ENCODE measurements at places on chromosomes 6 and 20. TPM values are rescaled to one million over a fixed set of nuclear protein-coding genes. Genes with fewer than 3 reads are reported as not detected.

GRCh38 chr6:120857422-120857821 lies 476.9 kb downstream of the TBC1D32 start:
- H3K4me3 ChIP-seq: no peak overlapping the region
- no peak for DNase-seq
- no peaks in the 10 kb centered on the region for H3K4me1 ChIP-seq
- no peaks in the 10 kb centered on the region for H3K36me3 ChIP-seq
- no peak overlapping the region for H3K27ac ChIP-seq

- H3K27ac ChIP-seq: no peak overlapping the region
- peaks cover 8% of the 10 kb centered on the region for H3K4me1 ChIP-seq
- peak; percentile 33 for DNase-seq
- H3K36me3 ChIP-seq: peaks cover 3% of the 10 kb centered on the region
- no peak overlapping the region for H3K4me3 ChIP-seq
These were observed 879 bp upstream of the INSM1 start for GRCh38 chr20:20366876-20367574.

DNA sequence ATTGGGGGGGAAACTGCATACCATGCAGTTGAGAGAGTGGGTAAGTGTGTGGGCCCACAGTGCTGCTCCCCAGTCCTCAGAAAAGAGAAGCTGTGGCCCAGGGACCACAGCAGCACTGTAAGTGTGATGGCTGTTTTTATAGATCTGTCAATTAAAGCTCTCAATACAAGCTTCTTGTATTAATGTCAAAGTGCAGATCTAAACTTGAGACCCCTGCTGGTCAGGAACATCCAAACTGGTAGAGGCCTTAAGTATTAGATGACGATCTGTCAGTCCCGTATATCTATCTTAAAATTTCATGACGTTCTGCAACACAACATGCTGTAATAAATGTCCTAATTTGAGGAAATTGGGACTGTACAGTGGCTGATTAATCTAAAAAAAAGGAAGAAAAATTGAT lies 74.8 kb downstream of the TULP4 start:
- DNase-seq: no peak
- H3K27me3 ChIP-seq: no peaks in the 10 kb centered on the region
- H3K4me1 ChIP-seq: no peaks in the 10 kb centered on the region
- H3K27ac ChIP-seq: no peak overlapping the region
- peaks cover 3% of the 10 kb centered on the region for H3K36me3 ChIP-seq

DNA sequence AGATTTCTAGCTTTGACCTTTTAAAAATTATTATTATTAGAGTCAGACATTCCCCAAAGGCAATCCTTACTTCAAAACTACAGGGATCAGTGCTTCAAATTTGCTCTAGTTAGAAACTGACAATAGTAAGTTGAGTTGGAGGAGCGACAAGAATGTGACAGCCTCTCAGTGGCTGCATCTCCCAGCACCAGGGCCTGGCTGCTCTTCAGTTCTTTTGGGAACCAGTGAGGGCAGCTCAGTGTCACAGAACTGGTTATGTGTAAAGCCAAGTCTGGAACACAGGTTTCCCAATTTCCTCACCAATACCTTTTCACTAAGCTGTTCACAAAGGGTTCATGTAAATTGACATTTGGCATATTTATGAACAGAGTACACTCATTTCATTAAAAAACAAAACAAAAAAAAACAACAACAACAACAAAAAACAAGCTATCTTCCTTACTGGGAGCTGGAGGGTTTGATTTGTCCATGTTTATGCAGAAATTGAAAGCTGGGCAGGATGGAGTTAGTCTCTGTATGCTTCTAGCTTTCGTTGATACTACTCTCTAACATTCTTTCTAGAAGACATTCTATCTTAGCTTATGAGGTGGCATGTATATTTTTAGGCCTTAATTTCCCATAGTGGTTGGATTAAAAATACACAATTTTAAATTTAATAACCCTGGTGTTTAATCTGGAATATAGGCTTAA lies 95.0 kb downstream of the SAMD5 start:
- no peaks in the 10 kb centered on the region for H3K4me1 ChIP-seq
- no peaks in the 10 kb centered on the region for H3K27me3 ChIP-seq
- H3K4me3 ChIP-seq: no peak overlapping the region
- H3K36me3 ChIP-seq: no peaks in the 10 kb centered on the region
- no peak overlapping the region for H3K27ac ChIP-seq

- peaks cover 2% of the 10 kb centered on the region for H3K27me3 ChIP-seq
- peaks cover 3% of the 10 kb centered on the region for H3K36me3 ChIP-seq
- no peak for DNase-seq
- H3K4me1 ChIP-seq: no peaks in the 10 kb centered on the region
These were observed 31.1 kb upstream of the ENPP4 start for GRCh38 chr6:46098678-46099077.

GRCh38 chr6:156885562-156885961 lies 108.4 kb downstream of the ARID1B start:
- H3K27me3 ChIP-seq: no peaks in the 10 kb centered on the region
- H3K4me3 ChIP-seq: no peak overlapping the region
- peaks cover 21% of the 10 kb centered on the region for H3K4me1 ChIP-seq
- H3K27ac ChIP-seq: no peak overlapping the region

DNA sequence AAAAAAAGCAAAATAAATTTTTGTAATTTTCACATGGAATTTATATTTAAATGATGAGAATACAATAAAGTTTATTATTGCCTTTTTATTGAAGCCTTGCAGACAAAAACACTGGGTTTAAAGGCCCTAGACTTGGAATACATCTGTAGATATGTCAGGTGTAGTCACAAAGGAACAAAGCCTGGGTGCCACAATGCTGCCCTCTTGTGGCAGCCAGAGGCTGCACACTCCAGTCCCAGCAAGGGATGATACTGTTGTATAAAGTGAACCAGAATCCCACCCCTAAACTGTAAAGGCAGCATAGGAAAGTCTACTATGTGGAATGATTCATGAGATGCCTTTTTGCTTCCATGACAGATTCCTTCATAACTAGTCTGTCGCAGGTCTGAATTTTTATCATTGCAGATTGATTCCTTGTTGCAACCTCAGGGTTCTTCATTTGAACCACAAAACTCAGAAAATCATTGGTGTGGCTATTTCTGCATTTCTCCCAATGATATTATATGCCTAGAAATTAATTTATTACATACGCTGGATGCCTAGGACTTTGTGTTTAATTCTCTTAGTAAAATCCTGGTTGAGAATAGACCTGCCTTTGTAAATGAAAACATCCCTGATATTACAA lies 37.0 kb downstream of the MAK start:
- DNase-seq: peak; percentile 71
- H3K4me3 ChIP-seq: no peak overlapping the region
- no peaks in the 10 kb centered on the region for H3K4me1 ChIP-seq

- no peak for DNase-seq
- H3K4me1 ChIP-seq: no peaks in the 10 kb centered on the region
- no peaks in the 10 kb centered on the region for H3K36me3 ChIP-seq
- no peak overlapping the region for H3K4me3 ChIP-seq
- H3K27me3 ChIP-seq: no peaks in the 10 kb centered on the region
These were observed 39.1 kb upstream of the PAK5 start for GRCh38 chr20:9877932-9878495.

DNA sequence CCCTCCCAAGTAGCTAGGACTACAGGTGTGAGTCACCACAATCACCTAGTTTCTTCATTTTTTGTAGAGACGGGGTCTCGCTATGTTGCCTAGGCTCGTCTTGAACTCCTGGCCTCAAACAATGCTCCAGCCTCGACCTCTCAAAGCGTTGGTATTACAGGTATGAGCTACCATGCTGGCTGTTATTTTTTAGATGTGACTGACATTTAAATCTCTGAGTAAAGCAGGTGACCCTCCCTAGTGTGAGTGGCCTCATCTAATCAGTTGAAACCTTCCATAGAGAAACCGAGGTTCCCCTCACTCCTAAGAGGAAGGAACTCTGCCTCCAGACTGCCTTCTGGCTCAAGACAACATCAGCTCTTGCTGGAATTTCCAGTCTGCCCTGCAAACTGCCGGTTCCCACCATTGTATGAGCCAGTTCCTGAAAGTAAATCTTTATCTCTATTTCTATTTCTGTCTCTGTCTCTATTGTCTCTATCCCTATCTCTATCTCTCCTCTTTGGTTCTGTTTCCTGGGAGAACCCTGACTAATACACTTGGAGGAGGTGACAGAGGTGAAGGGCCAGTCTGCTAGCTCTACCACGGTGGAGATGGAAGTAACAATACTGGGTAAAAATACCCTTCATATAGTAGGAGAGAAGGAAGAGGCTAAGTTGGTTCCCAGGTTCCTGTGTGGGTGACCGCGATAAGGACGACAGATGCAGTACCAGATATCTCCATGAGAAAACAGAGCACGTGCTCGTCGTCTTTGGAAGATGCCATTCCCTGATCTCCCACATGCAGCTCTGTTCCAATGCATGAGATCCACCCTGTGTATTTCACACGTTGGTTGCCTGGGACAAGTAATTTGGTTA lies 81.0 kb downstream of the MYB start:
- H3K4me3 ChIP-seq: no peak overlapping the region
- H3K4me1 ChIP-seq: no peaks in the 10 kb centered on the region
- no peaks in the 10 kb centered on the region for H3K36me3 ChIP-seq
- H3K27ac ChIP-seq: no peak overlapping the region
- DNase-seq: no peak

DNA sequence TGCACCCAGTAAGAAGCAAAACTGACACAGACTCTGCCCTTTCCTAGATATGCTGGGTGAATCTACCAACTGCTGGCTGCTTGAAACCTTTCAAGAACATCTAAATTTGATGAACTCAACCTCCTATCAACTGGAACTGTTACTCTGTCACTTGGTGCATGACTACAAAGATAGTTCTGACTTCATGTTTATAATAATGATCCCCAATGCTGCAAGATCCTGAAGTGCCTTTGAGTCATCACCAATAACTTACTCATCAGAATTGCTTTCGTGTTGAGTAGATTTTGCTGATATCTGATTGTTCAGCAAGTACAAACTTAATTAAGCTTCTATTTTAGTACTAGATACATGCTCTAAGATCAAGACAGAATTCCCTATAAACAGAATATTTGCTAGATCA lies 100.2 kb upstream of the ARMC2 start:
- H3K27ac ChIP-seq: no peak overlapping the region
- no peaks in the 10 kb centered on the region for H3K36me3 ChIP-seq
- H3K27me3 ChIP-seq: peaks cover 43% of the 10 kb centered on the region
- H3K4me3 ChIP-seq: no peak overlapping the region
- DNase-seq: no peak

GRCh38 chr20:56995635-56996075 lies 270.8 kb downstream of the BMP7 start:
- H3K36me3 ChIP-seq: no peaks in the 10 kb centered on the region
- no peaks in the 10 kb centered on the region for H3K27me3 ChIP-seq
- no peak for DNase-seq
- no peak overlapping the region for H3K27ac ChIP-seq

DNA sequence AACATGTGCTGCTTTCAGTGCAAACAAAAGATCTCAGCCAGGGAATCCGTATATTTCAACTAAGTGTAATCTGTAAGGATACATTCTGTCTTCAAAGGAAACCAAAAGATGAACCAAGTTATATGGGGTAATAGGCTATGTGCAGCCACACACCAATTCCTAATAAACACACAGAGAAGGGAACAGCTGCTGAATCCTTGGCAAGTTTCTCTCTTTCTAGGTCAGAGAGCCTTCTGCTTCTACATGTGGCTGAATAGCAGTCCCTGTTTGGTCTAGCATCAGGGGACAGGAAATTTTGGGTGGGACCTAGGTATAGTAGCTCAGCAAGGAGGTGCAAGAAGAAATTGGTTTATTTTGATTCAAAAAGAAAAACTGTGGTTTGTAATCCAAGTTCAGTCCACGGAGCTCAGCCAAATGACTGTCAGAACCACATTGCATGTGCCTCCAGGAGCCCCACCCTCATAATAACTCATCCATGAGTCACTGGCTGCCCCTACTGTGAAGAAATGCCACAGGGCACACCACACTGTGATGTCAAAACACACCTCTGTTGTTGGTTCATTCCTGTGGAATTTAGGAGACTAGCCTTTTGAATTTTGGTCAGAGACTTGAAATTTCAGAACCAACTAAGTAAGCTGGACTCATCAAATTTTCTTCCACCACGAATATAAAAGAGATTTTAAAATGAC lies 21.1 kb downstream of the SPTLC3 start:
- no peaks in the 10 kb centered on the region for H3K27me3 ChIP-seq
- no peaks in the 10 kb centered on the region for H3K36me3 ChIP-seq
- no peaks in the 10 kb centered on the region for H3K4me1 ChIP-seq
- no peak overlapping the region for H3K4me3 ChIP-seq
- no peak overlapping the region for H3K27ac ChIP-seq
- no peak for DNase-seq

GRCh38 chr6:7087066-7087465 lies 20.7 kb upstream of the RREB1 start:
- peaks cover 17% of the 10 kb centered on the region for H3K27me3 ChIP-seq
- peaks cover 22% of the 10 kb centered on the region for H3K4me1 ChIP-seq
- no peak for DNase-seq

GRCh38 chr6:166381381-166381732 lies 1.4 kb downstream of the MPC1 start:
- no peak for DNase-seq
- peak overlapping the region; percentile 88 for H3K4me3 ChIP-seq
- peaks cover 4% of the 10 kb centered on the region for H3K27me3 ChIP-seq
- no peaks in the 10 kb centered on the region for H3K36me3 ChIP-seq

- peaks cover 6% of the 10 kb centered on the region for H3K27me3 ChIP-seq
- no peak for DNase-seq
- H3K27ac ChIP-seq: no peak overlapping the region
- H3K36me3 ChIP-seq: no peaks in the 10 kb centered on the region
- H3K4me3 ChIP-seq: no peak overlapping the region
These were observed 37.3 kb downstream of the SRSF3 start for GRCh38 chr6:36631326-36632011.

GRCh38 chr20:30288346-30288745 lies 969.1 kb upstream of the DEFB115 start:
- peak overlapping the region; percentile 97 for H3K27ac ChIP-seq
- H3K36me3 ChIP-seq: peaks cover 15% of the 10 kb centered on the region
- peak overlapping the region; percentile 87 for H3K4me3 ChIP-seq
- no peaks in the 10 kb centered on the region for H3K27me3 ChIP-seq

- DNase-seq: no peak
- H3K27ac ChIP-seq: no peak overlapping the region
- no peaks in the 10 kb centered on the region for H3K36me3 ChIP-seq
- H3K27me3 ChIP-seq: no peaks in the 10 kb centered on the region
These were observed 225.5 kb downstream of the TAF4 start for GRCh38 chr20:61839912-61840778.

DNA sequence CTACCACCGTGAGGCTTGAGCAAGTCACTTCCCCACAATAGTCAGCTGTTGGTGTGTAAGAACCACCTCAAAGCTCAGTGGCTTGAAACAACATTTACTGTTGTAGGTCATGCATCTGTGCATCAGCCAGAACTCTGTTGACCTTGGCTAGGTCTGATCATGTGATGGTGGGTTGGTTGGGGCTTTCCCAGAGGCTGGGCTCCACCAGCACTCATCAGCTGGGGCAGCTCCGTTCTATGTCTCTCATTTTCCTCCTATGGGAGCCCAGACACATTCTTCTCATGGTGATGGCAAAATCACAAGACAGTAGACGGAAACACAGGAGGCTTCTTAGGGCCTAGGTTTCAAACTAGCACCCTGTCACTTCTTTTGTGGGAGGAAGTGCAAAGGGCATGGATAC lies 42.8 kb upstream of the PSMF1 start:
- H3K4me3 ChIP-seq: no peak overlapping the region
- H3K27ac ChIP-seq: no peak overlapping the region
- no peak for DNase-seq
- no peaks in the 10 kb centered on the region for H3K4me1 ChIP-seq
- H3K36me3 ChIP-seq: peaks cover 2% of the 10 kb centered on the region
- no peaks in the 10 kb centered on the region for H3K27me3 ChIP-seq

The KCNK5 gene
- 7.8 TPM for total RNA-seq

The EYA2 gene
- not detected for total RNA-seq

The ANGPT4 gene
- not detected for total RNA-seq

Measured in activated naive CD8-positive, alpha-beta T cell treated with anti-CD3 and anti-CD28 coated beads, Interleukin-2, amount 10 ng/mL, durations not matched to agents 7 days and 5 days (primary cell).